Activated naive CD4-positive, alpha-beta T cell treated with anti-CD3 and anti-CD28 coated beads, Interleukin-2, amount 10 ng/mL, durations not matched to agents 7 days and 5 days (primary cell): ENCODE measurements at places on chromosomes 13 and 19.

GRCh38 chr19:47280183-47280797, 5.6 kb downstream of the INAFM1 start:
- DNase-seq: peak; percentile 78

DNA sequence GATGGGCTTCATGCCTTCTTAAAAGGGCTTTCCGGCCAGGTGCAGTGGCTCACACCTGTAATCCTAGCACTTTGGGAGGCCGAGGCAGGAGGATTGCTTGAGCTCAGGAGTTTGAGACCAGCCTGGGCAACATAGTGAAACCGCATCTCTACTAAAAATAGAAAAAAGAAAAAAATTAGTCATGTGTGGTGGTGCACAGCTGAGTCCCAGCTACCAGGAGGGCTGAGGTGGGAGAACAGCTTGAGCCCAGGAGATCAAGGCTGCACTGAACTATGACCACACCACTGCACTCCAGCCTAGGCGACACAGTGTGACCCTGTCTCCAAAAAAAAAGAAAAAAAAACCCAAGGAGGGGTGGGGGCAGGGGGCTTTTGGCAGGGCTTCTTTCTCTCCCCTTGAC, 7.2 kb downstream of the CARS2 start:
- no peak for DNase-seq

- no peak for DNase-seq
Observed at GRCh38 chr13:113124211-113124970, 1.8 kb downstream of the F10 start.

GRCh38 chr19:47821460-47822020, at the start of gene CRX:
Gene CRX (plus strand): TSS chr19:47821937. CDS start chr19:47834444, 12,507 bp downstream.
- DNase-seq: no peak

- DNase-seq: no peak
Observed at GRCh38 chr19:35329323-35329722, 336 bp downstream of the CD22 start.

DNA sequence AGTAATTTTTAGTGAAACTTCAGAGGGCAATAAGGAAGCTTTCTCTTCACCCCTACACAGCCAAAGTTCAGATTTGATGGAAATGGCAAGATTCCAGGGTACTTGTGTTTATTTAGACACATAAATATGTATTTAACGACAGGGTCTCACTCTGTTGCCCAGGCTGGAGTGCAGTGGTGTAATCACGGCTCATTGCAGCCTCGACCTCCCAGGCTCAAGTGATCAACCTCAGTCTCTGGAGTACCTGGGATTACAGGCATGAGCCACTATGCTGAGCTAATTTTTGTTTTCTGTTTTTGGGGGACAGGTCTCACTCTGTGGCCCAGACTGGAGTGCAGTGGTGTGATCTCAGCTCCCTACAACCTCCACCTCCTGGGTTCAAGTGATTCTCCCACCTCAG, 2.0 kb upstream of the SYCE2 start:
- no peak for DNase-seq

GRCh38 chr13:98787996-98788395, 35.5 kb upstream of the SLC15A1 start:
- DNase-seq: no peak

- DNase-seq: no peak
Observed at GRCh38 chr13:76830805-76831204, 55.4 kb downstream of the KCTD12 start.

- DNase-seq: no peak
Observed at GRCh38 chr19:41758846-41759245, 3.5 kb downstream of the CEACAM6 start.

- DNase-seq: no peak
Observed at GRCh38 chr13:49774376-49775005, 18.0 kb downstream of the KPNA3 start.

- DNase-seq: no peak
Observed at GRCh38 chr13:30857636-30858035, 48.4 kb upstream of the MEDAG start.

DNA sequence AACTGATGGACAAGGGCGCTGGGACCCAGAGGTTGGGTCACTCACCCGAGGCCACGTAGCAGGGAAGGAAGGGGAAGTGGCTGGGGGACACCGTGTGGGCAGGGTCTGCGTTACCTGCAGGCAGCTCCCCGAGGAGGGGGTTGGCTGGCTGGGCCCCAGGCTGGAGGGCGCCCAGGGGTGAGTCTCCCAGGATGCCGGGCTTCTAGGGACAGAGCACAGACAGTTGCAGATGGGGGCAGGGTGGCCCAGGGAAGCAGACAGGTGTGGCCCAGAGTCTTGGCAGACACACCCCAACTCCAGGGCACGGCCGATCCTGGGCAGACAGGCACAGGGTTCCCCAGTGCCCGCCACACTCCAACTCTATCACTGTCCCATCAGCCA, 5.6 kb upstream of the FDX2 start:
- DNase-seq: no peak
